ENCODE measurements at places on chromosomes 2 and 18.
A peak's percentile ranks its signal among the peaks of the same experiment; 100 is the strongest.

GRCh38 chr2:197813093-197813787 is 8.8 kb downstream of the PLCL1 start:
- DNase-seq, result peak; percentile 28

- DNase-seq, result no peak
Measured at GRCh38 chr2:37459095-37459981, 114.9 kb downstream of the QPCT start.

- no peak for DNase-seq
Measured at GRCh38 chr2:70674636-70675430, 93.2 kb downstream of the ADD2 start.

DNA sequence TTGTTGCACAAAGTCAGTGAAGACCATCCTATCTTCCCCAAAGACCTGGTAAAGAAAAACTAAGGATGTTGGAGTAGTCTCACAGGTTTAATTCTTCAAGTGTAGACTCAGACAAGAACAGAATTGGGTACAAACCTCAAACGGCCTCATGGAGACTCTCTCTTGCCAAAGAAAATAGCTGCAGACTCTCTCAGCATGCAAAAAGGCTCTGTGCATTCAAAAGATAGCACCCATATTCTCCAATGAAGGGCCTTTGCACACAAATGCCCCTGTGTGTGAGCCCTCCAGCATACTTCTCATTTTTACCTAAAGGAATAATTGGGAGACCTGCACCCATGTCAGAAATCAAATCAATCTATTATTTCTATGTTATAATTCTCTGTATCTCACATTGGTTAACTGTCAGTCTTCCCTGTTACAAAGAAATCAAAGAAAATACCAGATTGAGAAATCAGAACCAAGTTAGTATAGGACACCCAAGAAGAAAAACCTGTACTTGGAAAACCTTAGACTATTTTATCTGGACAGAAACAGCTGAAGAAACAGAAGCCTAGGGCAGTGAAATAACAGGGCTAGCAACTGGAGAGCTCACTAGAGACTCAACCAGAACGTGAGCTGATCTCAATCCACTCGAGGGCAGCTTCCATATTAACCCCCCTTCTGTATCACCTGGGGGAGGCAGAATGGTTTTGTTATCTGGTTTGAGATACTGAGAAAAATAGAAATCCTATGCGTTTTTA is 134.7 kb upstream of the DNAJC10 start:
- no peak for DNase-seq

- peak; percentile 65 for DNase-seq
Measured at GRCh38 chr2:2057125-2057721, 273.9 kb downstream of the MYT1L start.

- DNase-seq, result no peak
Measured at GRCh38 chr2:164141271-164141670, 405.5 kb upstream of the FIGN start.

Measured in hematopoietic multipotent progenitor cell treated with erythropoietin and hydrocortisone succinate and interleukin-3 and kit ligand, for 8 days (in vitro differentiated cells).